ENCODE measurements at places on chromosomes 4 and X.

DNA sequence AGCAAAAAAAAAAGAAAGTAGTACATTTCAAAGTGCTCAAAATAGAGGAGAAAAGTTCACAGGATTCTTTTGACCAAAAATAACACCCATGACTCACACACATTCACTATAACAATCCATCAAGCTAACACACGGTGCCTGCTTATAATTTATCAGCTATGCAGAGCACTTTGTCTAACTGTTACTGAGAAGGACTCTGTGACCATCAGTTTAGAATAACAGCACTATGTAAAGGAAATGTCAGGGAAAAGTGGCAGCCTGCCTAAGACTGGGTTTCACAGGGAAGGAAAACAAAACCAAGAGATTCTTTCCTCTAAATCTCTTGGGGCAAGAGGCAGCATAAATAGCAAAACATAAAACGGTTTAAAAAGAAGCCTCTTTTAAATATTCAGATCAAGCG is 54.8 kb downstream of the CCDC149 start:
- DNase-seq = no peak

- no peak for DNase-seq
Measured at GRCh38 chr4:56085275-56085674, 136.5 kb downstream of the CEP135 start.

DNA sequence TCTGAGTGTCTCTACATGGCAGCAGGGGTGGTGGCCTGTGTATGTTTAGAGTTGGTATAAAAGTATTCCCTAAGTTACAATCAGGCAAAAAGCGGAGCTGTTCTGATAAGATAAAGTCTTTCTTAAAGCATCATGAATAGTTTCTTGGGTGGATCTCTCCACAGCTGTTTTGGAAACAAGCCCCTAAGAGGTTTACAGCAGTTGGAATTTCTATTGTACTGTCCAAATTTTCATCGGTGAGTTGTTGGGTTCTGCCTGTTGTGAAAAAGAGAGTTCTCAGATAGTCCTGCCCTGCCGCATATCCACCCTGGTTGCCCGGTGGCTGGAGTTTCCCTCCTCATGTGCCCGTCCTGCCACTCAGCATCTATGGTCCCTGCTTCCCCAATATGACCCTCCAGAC is 50.1 kb downstream of the C4orf51 start:
- DNase-seq = no peak

GRCh38 chr4:119653990-119654389 is 25.4 kb upstream of the PDE5A start:
- no peak for DNase-seq

All from activated T-cell treated with anti-CD3 and anti-CD28 coated beads, Interleukin-2, amount 50 U/mL, for 4 hours (primary cell).